ENCODE measurements at places on chromosomes 13 and 19. TPM values are rescaled to one million over a fixed set of nuclear protein-coding genes. Genes with fewer than 3 reads are reported as not detected.

Gene DNAAF3
- total RNA-seq, result 5.5 TPM

Gene SYNGR4
- total RNA-seq, result 3.6 TPM

Gene IPO5
- total RNA-seq, result 69.0 TPM

Gene ZNF415
- total RNA-seq, result not detected

Gene POMP
- 112 TPM for total RNA-seq

Gene KLK12
- not detected for total RNA-seq

Gene ZNF420
- 4.9 TPM for total RNA-seq

Gene SCGB2B2
- total RNA-seq, result not detected

Gene CD209
- not detected for total RNA-seq

Gene KLK14
- 0.26 TPM for total RNA-seq

Gene CBY2
- not detected for total RNA-seq

Gene TMEM59L
- total RNA-seq, result 7.0 TPM
